Activated effector memory CD4-positive, alpha-beta T cell treated with Interleukin-2 at 50 U/mL for 16 hours (primary cell): ENCODE measurements at places on chromosomes 13 and 19.

DNA sequence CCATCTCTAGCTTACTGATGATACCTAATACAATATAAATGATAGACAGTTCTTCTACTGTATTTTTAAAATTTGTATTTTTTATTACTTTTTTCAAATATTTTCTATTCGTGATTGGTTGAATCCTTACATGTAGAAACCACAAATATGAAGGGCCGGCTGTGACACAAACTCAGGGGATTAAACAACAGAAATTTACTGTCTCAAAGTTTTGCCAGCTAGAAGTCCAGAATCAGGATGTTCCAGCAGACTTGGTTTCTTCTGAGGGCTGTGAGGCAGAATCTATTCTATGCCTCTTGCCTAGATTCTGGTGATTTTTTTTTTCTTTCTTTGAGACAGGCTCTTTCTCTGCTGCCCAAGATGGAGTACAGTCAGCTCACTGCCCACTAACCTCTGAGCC is 13.8 kb downstream of the FPR1 start:
- no peak for DNase-seq

DNA sequence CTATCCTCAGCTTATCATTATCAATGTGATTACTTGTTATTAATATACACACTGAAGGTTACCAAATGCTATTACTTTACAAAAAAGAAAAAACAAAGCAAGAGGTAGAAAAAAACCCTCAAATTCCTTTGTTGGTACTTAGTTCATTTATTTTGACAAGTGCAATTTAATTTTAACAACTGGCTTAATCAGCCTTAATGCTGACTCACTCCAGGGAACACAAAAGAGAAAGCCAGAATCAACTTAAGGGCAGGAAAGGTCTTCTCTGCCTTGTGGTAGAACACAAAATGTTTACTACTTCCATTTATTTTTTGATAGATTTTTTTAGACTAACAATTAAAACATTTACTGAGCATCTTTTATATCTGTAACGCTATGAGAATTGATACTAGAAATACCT is 417.1 kb downstream of the PCDH17 start:
- DNase-seq, result no peak

DNA sequence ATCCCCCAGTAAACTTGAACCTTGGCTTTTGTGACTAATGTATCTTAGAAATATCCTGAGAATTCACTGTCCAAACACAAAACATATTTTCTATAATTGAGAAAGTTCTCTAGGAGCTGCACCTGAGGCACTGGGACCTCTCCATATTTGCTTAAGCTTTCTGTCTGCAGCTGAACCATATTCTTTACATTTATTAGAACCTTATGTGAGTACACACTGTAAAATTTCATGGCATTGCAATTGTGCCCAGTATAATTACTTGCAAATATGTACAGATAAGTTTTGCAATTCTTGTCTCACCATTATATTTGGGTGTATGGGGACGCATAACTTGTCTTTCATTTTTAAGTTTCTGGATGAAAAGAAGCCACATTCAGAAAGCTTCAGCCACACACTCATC is 280.7 kb upstream of the KLHL1 start:
- DNase-seq, result no peak

DNA sequence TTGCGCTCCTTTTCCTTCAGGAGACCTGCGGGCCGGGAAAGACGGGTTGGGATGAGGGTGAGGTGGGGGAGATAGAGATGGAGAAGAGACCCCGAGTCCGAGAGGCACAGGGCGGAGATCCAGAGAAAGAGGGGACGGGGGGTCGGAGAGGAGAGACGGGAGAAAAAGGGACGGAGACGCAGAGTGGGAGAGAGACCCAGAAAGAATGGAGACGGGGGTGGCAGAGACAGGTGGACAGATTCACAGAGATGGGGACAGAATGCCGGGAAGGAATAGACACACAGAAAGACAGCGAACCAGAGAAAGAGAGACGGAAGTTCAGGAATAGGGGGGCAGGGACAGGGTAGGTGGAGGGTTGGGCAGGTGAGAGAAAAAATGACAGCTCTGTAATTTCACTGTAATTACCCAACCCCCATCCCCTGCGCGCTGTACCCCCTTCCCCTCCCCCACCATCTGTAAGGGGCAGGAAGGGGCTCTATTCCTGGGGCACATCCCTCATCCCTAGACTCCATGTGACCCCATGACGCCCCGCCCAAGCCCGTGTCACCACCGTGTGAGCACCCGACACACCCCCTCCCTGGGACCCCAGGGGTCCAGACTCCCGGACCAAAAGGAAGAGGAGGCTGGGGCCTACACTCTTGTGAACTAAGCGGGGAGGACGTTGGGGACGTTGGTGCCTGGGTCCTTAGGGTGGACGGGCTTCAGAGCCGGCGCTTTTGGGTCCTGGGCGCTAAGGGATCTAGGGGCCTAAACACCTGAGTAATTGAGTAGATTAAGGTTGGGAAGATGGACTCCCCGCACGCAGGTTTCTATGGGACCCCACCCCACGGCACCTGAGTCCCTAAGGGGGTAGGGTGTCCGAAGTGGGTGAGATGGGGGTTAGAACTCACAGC is 967 bp downstream of the DBP start:
- DNase-seq, result no peak

GRCh38 chr13:31980830-31981229 is 50.7 kb upstream of the FRY start:
- no peak for DNase-seq

DNA sequence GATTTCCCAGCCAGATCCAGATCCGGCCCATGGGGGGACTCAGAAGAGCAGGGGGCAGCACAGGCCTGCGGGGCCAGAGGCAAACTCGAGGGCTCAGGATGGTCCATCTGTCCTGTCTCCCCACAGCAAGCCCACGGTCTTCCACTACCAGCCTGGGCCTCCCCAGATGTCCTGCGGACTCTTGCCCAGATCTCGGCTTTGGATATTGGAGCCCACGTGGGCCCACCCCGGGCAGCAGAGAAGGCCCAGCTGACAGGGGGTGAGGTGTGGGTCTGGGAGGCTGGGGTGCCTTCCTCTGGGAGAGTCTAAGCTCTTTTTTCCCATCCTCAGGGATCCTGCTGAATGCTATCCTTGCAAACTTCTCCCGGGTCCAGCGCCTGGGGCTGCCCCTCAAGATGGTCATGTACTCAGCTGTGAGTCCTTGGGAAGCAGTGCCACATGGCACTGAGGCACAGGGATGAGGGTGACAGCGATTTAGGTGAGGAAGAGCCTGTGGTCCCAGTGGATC is 3.4 kb downstream of the ACP4 start:
- DNase-seq, result no peak

DNA sequence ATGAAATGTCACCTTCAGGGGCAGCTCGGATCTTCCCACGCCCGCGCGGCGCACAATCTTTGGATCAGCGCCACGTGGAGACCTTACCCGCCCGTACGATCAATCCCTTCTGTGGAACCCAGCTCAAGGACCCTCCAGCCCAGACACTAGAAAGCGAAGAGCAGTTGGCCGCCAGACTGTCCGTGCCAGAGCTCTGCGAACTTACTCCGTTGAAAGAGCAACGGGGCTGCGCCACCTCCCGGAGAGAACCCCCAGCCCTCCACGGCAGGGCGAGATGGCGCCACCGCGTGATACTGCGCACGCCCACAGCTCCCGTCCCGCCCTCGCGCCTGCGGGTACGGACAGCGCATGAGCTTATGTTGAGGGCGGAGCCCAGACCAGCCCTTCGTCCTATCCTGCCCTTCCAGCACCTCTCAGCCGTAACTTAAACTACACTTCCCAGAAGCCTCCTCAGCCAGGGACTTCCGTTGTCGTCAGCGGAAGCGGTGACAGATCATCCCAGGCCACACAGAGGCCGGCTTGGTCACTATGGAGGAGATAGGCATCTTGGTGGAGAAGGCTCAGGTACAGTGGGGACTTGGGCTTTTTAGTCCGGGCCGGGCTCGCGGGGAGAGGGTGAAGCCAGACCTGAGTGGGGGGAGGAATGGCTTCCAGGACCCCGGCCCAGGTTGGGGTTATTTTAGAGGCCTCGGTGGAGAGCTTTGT is at the start of gene PSMC4:
Gene PSMC4 (plus strand): TSS at position 491 of the 705 bp plus-strand sequence. CDS start 38 bp downstream, at position 529.
- peak; percentile 99 for DNase-seq

DNA sequence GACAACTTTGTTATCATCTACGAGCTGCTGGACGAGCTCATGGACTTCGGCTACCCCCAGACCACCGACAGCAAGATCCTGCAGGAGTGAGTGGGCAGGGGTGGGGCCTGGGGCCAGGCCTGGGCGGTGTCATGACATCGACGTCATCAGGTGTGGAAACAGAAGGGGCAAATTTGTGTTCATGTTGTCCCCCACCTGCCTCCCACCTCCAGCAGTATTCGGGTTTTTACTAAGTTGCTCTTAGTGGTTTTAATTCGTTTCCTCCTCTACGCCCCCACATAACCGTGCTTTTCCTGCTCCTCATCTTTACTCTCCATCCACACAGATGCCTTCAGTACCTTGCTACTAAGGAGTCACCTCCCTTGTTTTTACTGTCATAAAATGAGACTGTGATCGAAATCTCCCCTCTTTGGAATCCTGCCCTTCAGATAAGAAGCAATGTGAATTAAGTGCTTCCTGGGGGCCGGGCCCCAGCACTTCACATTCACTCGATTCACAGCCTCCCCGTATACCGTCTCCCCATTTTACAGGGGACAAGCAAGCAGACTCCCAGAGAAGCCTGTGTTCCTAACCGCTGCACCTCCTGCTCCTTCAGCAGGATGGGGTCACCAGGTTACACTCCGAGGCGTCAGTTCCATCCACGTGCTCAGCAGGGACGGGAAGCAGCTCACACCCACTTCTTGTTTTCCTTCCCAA is 10.5 kb downstream of the AP1M1 start:
- DNase-seq, result no peak

DNA sequence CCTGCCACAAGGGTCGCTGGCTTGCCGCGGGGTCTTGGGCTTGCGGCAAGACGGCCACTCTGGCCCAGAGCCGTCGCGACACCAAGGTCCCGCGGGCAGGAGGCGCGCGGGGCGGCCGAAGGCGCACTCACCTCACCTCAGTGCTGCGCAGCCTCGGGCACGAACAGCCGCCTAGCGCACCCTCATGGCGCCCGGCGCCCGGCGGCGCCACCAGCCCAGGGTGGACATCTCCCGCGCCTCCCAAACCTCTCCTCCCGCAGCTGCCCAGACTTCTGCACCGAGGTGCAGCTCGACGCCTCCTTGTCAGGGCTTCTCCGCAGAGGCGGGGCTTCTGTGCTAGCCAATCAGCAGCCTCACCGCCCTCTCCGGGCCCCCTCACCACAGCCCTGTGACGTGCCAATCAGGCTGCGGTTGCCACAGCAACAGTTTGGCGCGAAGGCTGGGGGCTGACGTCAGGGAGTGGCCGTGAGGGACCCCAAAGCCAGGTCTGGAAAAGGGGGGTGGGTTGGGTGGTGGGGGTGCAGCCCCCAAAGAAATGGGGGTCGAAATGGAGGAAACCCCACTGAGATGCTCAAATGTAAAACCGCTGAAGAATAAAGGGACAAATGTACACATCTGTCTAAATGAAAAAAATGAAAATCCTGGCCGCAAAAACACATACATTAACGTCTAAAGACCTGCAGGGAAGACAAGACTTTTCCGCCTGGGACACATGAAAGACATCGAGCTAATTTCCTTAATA is at the start of the genes PEG3 and ZIM2:
Gene PEG3 (minus strand): TSS at position 276 of the 742 bp plus-strand sequence. CDS start 16,071 bp downstream, outside the sequence.
Gene ZIM2 (minus strand): TSS at position 276 of the 742 bp plus-strand sequence. CDS start 16,449 bp downstream, outside the sequence.
- no peak for DNase-seq

GRCh38 chr13:26653842-26654241 is 96.4 kb downstream of the WASF3 start:
- no peak for DNase-seq

DNA sequence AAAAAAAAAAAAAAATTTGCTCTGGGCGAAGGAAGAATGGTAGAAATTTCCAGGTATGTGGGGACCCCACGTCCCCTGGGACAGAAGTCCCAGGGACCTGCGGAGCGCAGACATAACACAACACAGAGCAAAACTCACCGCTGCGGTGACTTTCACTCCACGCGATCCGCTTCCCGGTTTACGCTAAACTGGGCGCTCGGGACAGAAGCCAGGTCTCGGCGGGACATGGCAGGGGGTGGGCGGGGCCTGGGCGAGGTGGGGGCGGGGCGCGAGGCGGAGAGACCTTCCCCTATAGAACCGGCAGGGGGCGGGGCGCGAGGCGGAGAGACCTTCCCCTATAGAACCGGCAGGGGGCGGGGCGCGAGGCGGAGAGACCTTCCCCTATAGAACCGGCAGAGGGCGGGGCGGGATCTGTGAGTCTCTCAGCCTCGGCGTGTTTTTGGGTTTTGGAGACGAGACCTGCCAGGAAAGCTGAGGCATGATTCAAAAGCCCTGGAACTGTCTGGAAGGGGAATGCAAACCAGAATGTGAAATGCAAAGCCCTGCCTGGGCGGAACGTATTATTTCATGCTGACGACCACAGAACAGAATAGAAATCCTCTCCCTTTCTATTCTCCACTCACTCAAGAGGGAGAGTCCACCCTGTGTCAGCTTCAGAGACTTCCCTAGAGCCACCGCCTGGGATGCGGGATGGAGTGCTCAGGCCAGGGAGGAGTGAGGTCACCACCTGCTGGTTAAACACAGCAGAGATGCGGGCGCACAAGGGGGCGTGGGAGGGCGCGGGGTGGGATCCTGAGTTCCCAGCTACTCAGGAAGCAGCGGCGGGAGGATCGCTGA is 20.2 kb upstream of the ERVV-1 start:
- DNase-seq, result peak; percentile 73

- DNase-seq, result no peak
Measured at GRCh38 chr13:79096099-79096498, 310.0 kb downstream of the RBM26 start.

DNA sequence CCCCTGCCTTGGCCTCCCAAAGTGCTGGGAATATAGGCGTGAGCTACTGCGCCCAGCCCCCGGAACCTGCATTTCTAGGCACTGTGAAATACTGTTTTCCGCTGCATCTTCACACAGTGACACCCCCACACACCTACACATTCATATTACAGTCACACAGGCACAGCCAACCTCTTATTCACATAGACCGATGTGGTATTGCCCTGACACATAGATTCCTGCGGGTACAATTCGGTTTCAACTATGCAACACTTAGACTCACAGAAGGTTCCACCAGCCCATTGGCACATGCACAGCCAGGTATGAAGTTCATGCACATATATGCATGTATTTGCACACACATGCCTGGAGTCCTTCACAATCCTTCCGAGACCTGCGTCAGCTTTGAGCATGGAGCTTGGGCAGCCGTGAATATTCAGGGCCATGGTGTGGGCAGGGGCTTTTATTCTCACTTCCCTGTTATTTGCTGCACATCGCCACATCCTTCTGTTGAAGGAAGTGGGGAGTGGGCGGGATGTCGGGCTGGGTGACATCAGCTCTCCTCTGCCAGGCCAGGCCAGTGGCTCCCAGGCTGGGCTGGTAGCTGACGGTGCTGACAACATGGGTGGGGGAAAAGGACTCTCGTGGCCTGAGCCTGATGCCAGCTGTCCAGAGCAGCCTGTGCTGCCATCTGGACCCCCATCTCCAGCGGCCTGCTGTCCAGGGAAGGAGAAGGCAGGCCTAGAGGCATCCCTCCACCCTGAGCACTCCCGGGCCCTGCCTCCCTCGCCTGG is 5.4 kb upstream of the CDC37 start:
- peak; percentile 46 for DNase-seq

DNA sequence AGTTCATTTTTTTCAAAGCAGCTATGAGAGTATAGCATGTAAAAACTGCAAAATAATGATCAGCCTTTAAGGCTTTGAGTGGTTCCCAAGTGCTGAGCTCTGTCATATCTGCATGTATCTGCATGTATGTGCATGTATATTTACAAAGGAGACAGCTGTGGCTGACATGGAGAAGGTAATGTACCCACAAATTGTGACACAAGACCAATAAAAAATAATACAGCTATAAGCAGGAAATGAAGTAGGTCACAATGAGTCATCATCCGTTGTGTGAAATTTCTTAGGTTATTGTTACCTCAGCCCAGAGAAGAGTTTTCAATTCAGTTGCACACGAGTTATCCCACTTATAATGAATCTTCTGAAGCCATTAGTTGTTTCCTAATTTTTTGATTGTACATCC is 60.9 kb upstream of the MED4 start:
- no peak for DNase-seq

GRCh38 chr13:50707628-50708027 is 135.9 kb downstream of the DLEU7 start:
- DNase-seq, result no peak
